ENCODE measurements at places on chromosomes 6 and 20.

DNA sequence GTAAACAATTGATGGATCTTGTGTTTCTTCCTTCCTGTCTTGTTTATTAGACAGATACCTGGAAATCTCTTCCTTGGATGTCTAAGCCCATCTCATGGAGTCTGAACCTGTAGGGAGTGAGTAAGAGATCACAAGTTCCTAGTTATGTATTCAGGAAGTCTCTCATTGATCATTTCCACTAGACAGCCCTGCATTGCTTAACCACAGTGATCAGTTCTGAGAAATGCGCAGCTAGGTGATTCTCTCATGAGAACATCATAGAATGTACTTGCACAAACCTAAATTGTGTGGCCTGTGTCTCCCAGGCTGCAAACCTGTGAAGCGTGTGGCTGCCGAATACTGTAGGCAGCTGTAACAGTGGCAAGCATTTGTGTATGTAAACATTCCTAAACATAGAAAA, 39.1 kb downstream of the FAM120B start:
- DNase-seq: no peak

DNA sequence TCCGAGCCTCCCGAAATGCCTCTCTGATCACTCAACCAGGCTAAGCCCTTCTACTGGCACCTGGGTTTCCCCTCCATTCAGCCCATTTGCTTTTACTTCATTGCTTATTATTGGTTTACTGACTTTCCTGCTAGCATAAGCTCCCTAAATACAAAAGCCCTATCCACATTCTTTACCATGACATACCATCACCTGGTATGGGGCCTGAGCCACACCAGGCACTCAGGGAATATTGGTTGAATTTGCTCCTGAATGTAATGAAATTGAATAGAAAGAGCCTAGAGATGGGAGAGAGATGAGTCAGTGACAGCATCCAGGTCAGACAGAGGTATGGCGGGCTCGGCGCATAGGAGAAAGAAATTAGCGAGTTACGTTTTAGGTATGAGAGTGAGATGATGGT, 120.0 kb downstream of the CD164 start:
- DNase-seq: no peak

GRCh38 chr6:91043751-91044150, 456.9 kb upstream of the MAP3K7 start:
- DNase-seq: no peak

GRCh38 chr20:47215653-47216397, 140.7 kb downstream of the ZMYND8 start:
- DNase-seq: no peak

DNA sequence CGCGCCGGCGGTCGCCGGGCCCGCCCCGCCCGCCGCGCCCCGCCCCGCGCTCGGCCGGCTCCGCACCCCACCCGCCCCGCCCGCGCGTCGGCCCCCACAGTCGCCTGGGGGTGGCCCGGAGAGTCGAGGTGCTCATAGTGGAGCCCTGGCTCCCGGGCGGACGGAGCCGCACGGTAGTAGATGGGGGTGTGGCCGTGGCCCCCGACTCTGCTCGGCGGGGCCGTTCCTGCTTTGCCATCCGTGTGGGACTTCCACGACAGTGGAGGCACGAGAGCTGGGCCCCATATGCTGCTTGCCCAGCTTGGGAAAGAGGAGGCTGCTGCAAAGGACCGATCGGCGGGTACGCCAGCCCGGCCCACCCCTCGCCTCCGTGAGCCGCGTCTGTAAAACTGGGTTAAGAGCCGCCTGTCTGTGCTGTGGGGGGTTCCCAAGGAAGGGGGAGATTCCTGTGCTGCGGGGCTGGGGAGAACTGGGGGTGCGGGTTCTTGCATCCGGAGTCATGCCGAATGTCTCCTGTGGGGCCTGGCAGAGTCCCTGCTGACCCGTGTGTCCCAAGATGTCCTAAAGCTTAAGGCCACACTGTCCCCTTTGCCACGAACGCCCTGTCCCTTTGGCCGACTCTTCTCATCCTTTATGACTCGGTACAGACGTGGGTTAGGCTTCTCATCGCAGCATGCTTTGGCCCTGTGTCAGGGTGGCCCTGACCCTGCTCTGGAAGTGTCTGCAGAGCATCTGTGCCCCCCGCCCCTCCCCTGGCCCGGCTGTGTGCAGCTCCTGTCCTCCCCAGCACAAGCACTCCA, at the start of gene OPRL1:
OPRL1 (plus strand) TSS at position 70 of the 800 bp plus-strand sequence. CDS start 12,639 bp downstream, outside the sequence.
- no peak for DNase-seq
